ENCODE measurements at places on chromosomes 1 and 21.

GRCh38 chr1:59173721-59174120 is 123.2 kb upstream of the FGGY start:
- H3K27me3 ChIP-seq: no peaks in the 10 kb centered on the region
- H3K4me1 ChIP-seq: peaks cover 35% of the 10 kb centered on the region
- H3K27ac ChIP-seq: no peak overlapping the region
- peaks cover 6% of the 10 kb centered on the region for H3K36me3 ChIP-seq
- DNase-seq: no peak
- H3K4me3 ChIP-seq: no peak overlapping the region

DNA sequence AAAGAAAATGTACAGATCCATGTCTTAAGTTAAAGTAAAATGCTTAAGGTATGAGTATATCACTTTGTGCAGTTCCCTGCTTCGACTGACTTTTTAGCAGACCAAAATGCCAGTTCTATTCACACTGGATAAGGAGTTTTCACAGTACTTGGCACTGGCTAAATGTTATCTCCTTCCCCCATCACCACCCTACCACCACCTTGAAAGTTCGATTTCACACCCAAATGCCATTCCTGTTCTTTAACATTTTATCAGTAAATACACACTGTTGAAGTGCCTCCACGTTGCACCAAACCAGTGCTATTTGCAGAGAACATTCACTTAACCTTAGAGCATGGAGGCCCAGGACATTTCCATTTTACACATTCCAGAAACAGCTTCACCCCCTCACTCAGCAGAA is 100.0 kb downstream of the URB2 start:
- no peak for DNase-seq
- peaks cover 7% of the 10 kb centered on the region for H3K36me3 ChIP-seq
- no peaks in the 10 kb centered on the region for H3K4me1 ChIP-seq
- H3K4me3 ChIP-seq: no peak overlapping the region

- no peaks in the 10 kb centered on the region for H3K36me3 ChIP-seq
- no peak overlapping the region for H3K4me3 ChIP-seq
- peaks cover 2% of the 10 kb centered on the region for H3K27me3 ChIP-seq
- H3K4me1 ChIP-seq: no peaks in the 10 kb centered on the region
- H3K27ac ChIP-seq: no peak overlapping the region
Observed at GRCh38 chr1:20685741-20686140, 24.6 kb upstream of the DDOST start.

GRCh38 chr1:66370462-66370971 is 163.4 kb upstream of the SGIP1 start:
- no peak for DNase-seq
- no peak overlapping the region for H3K4me3 ChIP-seq
- H3K27ac ChIP-seq: no peak overlapping the region
- H3K4me1 ChIP-seq: peaks cover 17% of the 10 kb centered on the region
- no peaks in the 10 kb centered on the region for H3K27me3 ChIP-seq

GRCh38 chr1:68456202-68456601 is 6.4 kb upstream of the RPE65 start:
- no peaks in the 10 kb centered on the region for H3K27me3 ChIP-seq
- H3K36me3 ChIP-seq: no peaks in the 10 kb centered on the region
- no peak overlapping the region for H3K27ac ChIP-seq
- no peak for DNase-seq
- H3K4me1 ChIP-seq: peaks cover 9% of the 10 kb centered on the region

DNA sequence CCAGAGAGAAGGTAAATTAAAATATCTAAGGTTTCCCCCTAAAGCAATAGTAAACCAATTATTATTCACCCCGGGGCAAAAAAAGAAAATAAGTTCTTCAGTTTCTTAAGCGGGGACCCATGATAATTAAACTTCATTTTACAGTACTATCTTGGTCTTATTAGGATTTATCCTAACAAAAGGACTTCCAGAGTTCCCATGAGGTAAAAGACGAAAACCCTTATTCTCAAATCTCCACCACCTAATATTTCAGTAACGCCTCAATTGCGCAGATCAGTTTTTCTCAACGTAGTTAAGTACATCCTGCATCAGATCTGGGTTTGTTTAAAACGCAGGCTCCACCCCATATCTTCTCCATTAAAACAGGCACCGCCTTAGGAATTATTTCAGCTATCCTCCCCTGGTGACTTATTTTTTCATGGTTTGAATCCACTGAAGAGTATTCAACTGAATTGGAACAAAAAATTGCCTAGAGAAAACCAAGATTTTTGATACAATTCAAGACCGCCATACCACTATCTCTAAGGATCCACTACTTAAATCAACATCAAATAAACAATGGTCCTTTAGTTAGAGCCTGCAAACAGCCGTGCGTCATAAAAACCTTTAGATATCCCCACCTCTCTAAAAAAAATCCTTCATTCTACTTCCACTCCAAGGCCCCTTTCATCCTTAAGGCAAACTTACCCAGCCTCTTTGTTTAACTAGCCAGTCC is 1.7 kb downstream of the MCL1 start:
- H3K4me1 ChIP-seq: peaks cover 45% of the 10 kb centered on the region
- peaks cover 35% of the 10 kb centered on the region for H3K36me3 ChIP-seq
- H3K4me3 ChIP-seq: peak overlapping the region; percentile 98
- no peak for DNase-seq

- no peak overlapping the region for H3K4me3 ChIP-seq
- peak overlapping the region; percentile 52 for H3K27ac ChIP-seq
- peaks cover 48% of the 10 kb centered on the region for H3K36me3 ChIP-seq
Observed at GRCh38 chr1:12296623-12297022, 66.8 kb downstream of the VPS13D start.

GRCh38 chr1:187390215-187390818 is 561.6 kb downstream of the PLA2G4A start:
- H3K4me1 ChIP-seq: peaks cover 20% of the 10 kb centered on the region
- peak overlapping the region; percentile 36 for H3K27ac ChIP-seq
- no peaks in the 10 kb centered on the region for H3K27me3 ChIP-seq
- no peak for DNase-seq
- no peaks in the 10 kb centered on the region for H3K36me3 ChIP-seq

- no peak for DNase-seq
- H3K4me3 ChIP-seq: no peak overlapping the region
- H3K36me3 ChIP-seq: no peaks in the 10 kb centered on the region
- no peak overlapping the region for H3K27ac ChIP-seq
Observed at GRCh38 chr1:157542676-157543075, 9.6 kb downstream of the FCRL5 start.

DNA sequence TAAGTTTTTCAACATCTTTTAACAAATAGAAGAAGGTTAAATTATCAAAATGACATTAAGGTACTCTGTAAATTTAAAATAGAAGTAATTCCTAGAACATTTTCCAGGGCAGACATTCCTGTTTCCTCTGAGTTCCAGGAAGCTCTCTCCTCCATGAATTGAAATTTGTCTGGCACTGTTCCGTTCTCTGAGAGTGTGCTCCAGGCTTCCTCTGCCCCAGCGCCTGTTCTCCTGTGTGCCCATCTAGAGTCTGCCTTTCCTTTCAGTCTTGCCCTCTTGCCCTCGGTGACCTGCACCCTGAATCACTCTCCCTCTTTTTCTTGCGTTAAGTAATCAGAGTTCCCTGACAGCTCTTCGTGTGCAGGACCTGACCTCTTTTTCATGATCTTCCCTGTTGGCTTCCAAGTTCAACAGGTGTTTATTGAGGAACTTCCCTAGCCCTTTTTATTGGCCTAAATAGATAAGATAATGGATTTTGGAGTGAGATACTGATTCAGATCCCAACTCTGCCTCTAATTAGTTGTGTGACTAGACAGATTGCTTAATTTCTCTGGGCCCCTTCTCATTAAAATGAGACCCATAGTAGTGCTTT is 77.1 kb downstream of the MTR start:
- H3K4me1 ChIP-seq: peaks cover 7% of the 10 kb centered on the region
- peak overlapping the region; percentile 23 for H3K27ac ChIP-seq
- DNase-seq: no peak
- peaks cover 40% of the 10 kb centered on the region for H3K36me3 ChIP-seq

DNA sequence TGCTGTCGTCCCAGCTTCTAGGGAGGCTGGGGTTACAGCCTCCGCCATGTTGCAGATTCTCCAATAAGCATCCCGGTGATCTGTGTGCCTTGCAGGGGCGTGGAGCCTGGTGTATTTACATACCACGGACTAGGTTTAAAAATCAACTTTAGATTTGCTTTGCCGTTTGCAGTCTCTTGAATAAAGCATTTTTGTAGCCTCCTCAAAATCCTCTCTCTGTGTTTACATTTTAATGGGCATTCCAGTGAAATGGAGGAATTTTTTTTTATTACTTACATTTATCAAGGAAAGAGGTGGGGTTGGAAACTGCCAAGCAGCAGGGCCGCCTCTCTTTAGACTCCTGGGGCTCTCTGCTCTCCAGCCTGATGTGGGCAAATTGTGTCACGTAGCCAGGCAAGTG is 437.5 kb upstream of the VAMP3 start:
- H3K36me3 ChIP-seq: no peaks in the 10 kb centered on the region
- DNase-seq: no peak
- H3K27ac ChIP-seq: peak overlapping the region; percentile 86
- H3K27me3 ChIP-seq: no peaks in the 10 kb centered on the region
- H3K4me1 ChIP-seq: peaks cover 37% of the 10 kb centered on the region
- no peak overlapping the region for H3K4me3 ChIP-seq

DNA sequence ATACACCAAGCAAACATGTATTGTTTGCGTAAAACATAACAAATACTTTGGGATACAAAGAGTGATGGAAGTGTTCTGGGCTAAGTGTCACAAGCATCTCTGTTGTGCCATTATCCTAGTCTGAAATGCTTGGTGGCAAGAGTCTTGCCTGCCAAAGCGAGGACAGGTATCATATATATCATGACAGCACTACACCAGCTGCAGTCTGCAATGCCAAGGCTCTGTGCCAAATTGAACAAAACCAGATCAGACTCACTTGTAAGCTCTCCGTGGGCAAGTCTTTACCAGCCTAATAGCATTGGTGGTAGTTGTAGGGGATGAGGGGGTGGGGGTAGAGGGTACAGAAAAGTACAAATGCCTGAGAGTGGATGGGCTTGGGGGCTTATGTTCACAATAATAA is 119.2 kb downstream of the RWDD3 start:
- no peak overlapping the region for H3K27ac ChIP-seq
- peaks cover 28% of the 10 kb centered on the region for H3K27me3 ChIP-seq
- H3K36me3 ChIP-seq: no peaks in the 10 kb centered on the region
- peaks cover 6% of the 10 kb centered on the region for H3K4me1 ChIP-seq
- no peak for DNase-seq

DNA sequence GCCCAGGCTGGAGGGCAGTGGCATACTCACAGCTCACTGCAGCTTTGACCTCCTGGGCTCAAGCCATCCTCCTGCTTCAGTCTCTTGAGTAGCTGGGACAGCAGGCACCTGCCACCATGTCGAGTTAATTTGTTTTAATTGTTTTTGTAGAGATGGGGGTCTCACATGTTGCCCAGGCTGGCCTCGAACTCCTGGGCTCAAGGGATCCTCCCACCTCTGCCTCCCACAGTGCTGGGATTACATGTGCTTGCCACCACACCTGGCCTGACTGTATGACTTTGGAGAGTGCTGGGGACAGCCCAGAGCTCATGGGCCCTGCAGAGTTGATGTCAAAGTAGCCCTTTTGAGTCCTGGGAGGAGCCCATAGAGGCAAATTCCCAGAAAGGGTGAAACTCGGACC is 1.8 kb downstream of the OBSCN start:
- peaks cover 2% of the 10 kb centered on the region for H3K4me1 ChIP-seq
- no peak for DNase-seq
- H3K4me3 ChIP-seq: no peak overlapping the region
- no peaks in the 10 kb centered on the region for H3K36me3 ChIP-seq
- peaks cover 10% of the 10 kb centered on the region for H3K27me3 ChIP-seq

GRCh38 chr1:58406301-58407071 is 140.0 kb downstream of the OMA1 start:
- no peak overlapping the region for H3K4me3 ChIP-seq
- no peaks in the 10 kb centered on the region for H3K36me3 ChIP-seq
- H3K4me1 ChIP-seq: peaks cover 35% of the 10 kb centered on the region
- peaks cover 3% of the 10 kb centered on the region for H3K27me3 ChIP-seq
- DNase-seq: no peak
- H3K27ac ChIP-seq: peak overlapping the region; percentile 40

GRCh38 chr1:152107984-152108881 is 7.0 kb downstream of the TCHH start:
- H3K27ac ChIP-seq: no peak overlapping the region
- H3K27me3 ChIP-seq: peaks cover 11% of the 10 kb centered on the region
- H3K4me3 ChIP-seq: no peak overlapping the region
- DNase-seq: no peak
- H3K36me3 ChIP-seq: no peaks in the 10 kb centered on the region
- no peaks in the 10 kb centered on the region for H3K4me1 ChIP-seq

DNA sequence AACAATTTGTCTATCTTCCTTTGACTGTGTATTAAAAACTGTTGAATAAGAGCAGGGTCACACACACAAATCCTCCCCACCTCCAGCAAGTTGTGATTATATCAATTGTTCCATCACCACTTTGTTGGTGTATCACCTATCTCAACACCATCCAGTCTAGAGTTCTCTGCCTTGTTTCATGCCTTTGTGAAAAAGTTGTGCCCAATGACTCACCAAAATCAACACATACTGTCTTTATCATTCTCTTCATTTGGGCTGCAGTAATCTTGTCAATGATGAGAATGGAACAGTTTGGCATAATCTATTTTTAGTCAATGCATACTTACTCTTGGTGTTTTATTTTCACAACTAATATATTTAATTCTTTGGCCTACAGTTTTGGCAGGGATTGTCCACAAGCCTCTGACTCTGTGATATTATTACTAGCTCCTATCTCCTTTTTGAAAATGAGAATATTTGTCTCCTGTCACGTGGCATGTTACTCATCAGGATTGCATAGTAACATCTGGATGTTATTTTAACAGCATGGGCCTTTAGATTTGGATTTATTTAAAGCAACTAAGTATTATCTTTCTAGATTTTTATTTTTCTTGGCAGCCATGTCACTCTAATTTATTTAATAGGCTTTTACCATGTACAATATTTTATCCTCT is 5.1 kb downstream of the C1orf87 start:
- DNase-seq: no peak
- H3K27ac ChIP-seq: no peak overlapping the region
- no peak overlapping the region for H3K4me3 ChIP-seq
- no peaks in the 10 kb centered on the region for H3K36me3 ChIP-seq
- peaks cover 15% of the 10 kb centered on the region for H3K4me1 ChIP-seq
- H3K27me3 ChIP-seq: peaks cover 29% of the 10 kb centered on the region

- peak overlapping the region; percentile 96 for H3K27ac ChIP-seq
- no peaks in the 10 kb centered on the region for H3K27me3 ChIP-seq
- H3K4me1 ChIP-seq: peaks cover 33% of the 10 kb centered on the region
- peaks cover 7% of the 10 kb centered on the region for H3K36me3 ChIP-seq
Observed at GRCh38 chr1:67705735-67706453, 20.9 kb downstream of the GADD45A start.

DNA sequence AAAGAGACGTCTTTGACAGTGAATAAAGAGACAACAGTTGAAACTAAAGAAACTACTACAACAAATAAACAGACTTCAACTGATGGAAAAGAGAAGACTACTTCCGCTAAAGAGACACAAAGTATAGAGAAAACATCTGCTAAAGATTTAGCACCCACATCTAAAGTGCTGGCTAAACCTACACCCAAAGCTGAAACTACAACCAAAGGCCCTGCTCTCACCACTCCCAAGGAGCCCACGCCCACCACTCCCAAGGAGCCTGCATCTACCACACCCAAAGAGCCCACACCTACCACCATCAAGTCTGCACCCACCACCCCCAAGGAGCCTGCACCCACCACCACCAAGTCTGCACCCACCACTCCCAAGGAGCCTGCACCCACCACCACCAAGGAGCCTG is 68.5 kb downstream of the TPR start:
- H3K4me3 ChIP-seq: no peak overlapping the region
- no peak overlapping the region for H3K27ac ChIP-seq
- H3K27me3 ChIP-seq: no peaks in the 10 kb centered on the region
- peaks cover 9% of the 10 kb centered on the region for H3K36me3 ChIP-seq
- no peaks in the 10 kb centered on the region for H3K4me1 ChIP-seq

- no peak overlapping the region for H3K27ac ChIP-seq
- no peak overlapping the region for H3K4me3 ChIP-seq
- peaks cover 21% of the 10 kb centered on the region for H3K4me1 ChIP-seq
- H3K27me3 ChIP-seq: no peaks in the 10 kb centered on the region
Observed at GRCh38 chr1:181174861-181175260, 86.4 kb downstream of the IER5 start.
